ENCODE measurements at places on chromosomes 1 and 21. TPM values are rescaled to one million over a fixed set of nuclear protein-coding genes. Genes with fewer than 3 reads are reported as not detected.

The SPRR2E gene
- polyA plus RNA-seq: not detected

The KCNN3 gene
- 11.8 TPM for polyA plus RNA-seq

The AADACL3 gene
- not detected for polyA plus RNA-seq

The ACKR1 gene
- 6.5 TPM for polyA plus RNA-seq

The GSTM5 gene
- polyA plus RNA-seq: 19.8 TPM

The KRTAP10-9 gene
- polyA plus RNA-seq: not detected

The LINGO4 gene
- polyA plus RNA-seq: 0.40 TPM

The CLDN19 gene
- polyA plus RNA-seq: 0.31 TPM

The ANKRD34A gene
- polyA plus RNA-seq: 1.2 TPM

The NPPB gene
- polyA plus RNA-seq: not detected

The PTGFRN gene
- polyA plus RNA-seq: 118 TPM

The C1orf21 gene
- polyA plus RNA-seq: 47.8 TPM

The C21orf91 gene
- 14.2 TPM for polyA plus RNA-seq

The MAP3K7CL gene
- 74.2 TPM for polyA plus RNA-seq

The BCAN gene
- polyA plus RNA-seq: 0.88 TPM

The GNB1 gene
- 164 TPM for polyA plus RNA-seq
